ENCODE measurements at places on chromosomes 3 and 15. TPM values are rescaled to one million over a fixed set of nuclear protein-coding genes. Genes with fewer than 3 reads are reported as not detected.

DNA sequence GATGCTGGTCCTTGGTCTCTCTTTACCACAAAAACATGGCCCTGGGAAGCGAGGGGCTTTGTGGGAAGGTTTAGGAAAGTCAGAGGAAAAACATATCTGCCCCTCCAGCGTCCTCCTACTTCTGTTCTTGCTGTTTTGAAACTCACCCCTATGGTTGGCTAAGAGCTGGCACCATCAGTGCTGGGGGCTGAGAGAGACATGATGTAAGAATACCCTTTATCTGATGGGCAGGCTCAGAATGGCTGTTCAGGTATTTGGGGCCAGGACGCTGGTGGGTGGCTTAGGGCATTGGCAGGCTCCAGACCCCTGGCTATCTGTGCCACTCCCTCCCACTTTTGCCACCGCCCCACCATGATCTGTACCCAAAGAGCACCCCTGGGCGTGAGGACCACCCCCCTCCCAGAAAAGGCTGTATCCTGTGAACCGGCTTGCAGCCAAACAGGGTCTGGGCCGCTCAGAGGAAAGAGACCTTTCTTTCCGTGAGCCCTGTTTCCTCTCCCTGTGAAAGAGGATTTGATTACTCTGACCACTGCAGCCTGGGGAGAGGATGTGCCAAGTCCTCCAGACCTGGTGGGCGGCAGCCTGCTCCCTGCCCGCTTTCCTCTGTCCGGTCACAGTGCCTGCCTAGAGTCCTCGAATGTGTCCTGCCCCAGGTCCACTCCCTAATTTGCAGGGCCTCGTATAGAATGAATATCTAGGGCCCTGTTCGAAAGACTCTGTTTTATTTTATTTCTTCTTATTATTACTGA, 61.3 kb upstream of the SLC6A6 start:
- DNase-seq: no peak

- DNase-seq: no peak
These were observed 103.6 kb upstream of the TBL1XR1 start for GRCh38 chr3:177300842-177301241.

DNA sequence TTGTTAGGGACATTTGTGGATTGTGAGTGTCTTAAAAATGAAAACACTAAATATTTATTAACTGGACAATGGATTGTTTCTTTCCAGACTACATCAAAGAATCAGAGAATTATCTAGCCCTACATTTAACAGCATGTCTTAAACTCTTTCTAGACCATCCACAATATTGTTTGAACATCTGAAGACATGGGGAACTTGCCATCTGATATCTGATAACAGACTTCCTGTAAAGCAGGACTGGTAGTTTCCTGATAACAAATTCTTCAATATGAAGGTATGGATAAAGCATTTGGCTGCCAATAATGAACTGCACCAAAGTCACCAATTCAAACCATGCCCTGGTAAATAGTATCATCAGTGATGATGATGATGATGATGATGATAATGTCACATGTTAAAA, 26.2 kb upstream of the HACD2 start:
- DNase-seq: no peak

DNA sequence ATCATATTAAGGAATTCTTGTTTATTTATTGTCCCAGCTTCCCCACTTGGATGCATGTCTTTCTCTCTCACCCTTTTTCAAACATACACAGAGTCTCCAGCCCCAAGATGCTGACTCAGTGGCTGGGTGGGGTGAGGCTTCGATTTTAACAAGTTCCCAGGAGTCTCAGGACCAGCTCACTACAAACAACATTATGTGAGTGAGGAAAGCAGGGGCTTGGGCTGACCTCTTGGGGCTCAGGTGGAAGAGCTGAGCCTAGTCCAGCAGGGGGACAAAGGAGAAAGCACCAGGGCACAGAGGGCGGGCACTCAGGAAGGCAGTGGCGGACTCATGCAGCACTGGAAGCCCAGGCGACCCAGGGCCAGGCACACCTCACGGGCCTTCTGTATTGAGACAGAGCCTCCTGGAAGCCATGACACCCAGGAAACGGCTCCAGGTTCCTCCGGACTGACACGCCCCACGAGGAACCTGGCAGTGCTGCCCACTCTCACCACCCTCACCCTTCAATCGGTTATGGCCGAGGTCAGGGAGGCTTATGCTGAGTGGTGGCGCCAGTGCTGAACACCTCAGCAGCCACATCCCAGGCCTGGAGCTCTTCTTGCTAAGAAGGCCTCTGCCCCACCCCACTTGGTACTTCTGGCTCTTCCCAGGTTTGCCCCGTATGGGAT, 97.4 kb downstream of the LRIG1 start:
- DNase-seq: no peak

GRCh38 chr3:183369117-183369516, 59.3 kb downstream of the MCF2L2 start:
- DNase-seq: no peak

DNA sequence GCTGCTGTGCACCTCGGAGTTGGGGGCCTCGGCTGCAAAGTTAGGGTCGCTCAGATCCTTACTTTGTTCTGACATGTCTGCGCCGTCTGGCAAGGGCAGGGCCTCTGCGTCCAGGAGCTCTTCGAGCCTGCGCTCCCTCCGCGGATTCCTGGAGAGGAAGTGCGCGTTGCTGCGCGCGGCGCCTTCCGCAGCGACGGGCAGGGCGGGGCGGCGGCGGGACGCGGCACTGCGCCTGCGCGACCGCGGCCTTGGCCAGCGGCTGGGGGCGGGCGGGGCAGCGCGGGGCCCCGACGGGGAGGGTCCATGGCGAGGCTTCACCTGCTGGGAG, at the start of gene NDN:
NDN (minus strand) TSS at position 163 of the 328 bp plus-strand sequence; CDS start at position 75, 88 bp downstream.
- peak; percentile 66 for DNase-seq

DNA sequence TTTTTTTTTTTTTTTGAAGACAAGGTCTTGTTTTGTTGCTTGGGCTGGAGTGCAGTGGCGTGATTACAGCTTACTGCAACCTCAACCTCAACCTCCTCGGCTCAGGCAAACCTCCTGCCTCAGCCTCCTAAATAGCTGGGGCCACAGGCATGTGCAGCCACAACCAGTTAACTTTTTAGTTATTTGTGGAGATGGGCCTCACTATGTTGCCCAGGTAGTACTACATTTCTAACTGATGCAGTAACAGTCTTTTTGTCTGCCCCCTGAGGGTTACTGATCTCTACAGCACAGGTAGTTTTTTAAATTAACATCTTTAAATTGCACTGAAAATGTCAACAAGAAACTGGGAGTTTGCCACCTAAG, 3.4 kb upstream of the LMLN start:
- DNase-seq: no peak

DNA sequence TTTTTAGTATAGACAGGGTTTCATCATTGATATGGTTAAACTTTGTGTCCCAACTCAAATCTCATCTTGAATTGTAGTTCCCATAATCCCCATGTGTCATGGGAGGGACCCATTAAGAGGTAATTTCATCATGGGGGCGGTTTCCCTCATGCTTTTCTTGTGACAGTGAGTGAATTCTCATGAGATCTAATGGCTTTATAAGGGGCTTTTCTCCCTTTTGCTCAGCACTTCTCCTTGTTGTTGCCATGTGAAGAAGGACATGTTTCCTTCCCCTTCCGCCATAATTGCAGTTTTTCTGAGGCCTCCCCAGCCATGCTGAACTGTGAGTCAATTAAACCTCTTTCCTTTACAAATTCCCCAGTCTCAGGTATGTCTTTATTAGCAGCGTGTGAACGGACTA, 20.2 kb upstream of the ZNF710 start:
- DNase-seq: no peak

DNA sequence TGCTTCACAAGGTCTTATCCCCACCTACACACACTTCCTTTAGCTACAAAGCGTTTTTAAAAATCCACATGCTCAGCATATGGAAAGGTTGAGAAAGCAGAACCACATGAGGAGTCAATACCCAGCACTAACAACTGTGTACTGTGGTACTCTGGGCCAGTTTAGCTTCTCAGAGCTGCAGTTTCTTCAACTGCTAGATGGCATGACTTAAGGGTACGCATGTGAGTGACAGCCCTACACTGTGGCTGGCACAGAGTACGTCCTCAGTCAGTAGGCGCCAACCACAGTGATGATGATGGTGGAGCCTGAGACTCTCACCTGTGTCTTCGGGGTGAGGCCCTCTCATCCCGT, 17.4 kb downstream of the CCDC12 start:
- no peak for DNase-seq

- peak; percentile 81 for DNase-seq
These were observed 223.7 kb upstream of the NANOGP8 start for GRCh38 chr15:35308802-35309201.

GRCh38 chr3:81776643-81777042, 15.2 kb upstream of the GBE1 start:
- DNase-seq: no peak

DNA sequence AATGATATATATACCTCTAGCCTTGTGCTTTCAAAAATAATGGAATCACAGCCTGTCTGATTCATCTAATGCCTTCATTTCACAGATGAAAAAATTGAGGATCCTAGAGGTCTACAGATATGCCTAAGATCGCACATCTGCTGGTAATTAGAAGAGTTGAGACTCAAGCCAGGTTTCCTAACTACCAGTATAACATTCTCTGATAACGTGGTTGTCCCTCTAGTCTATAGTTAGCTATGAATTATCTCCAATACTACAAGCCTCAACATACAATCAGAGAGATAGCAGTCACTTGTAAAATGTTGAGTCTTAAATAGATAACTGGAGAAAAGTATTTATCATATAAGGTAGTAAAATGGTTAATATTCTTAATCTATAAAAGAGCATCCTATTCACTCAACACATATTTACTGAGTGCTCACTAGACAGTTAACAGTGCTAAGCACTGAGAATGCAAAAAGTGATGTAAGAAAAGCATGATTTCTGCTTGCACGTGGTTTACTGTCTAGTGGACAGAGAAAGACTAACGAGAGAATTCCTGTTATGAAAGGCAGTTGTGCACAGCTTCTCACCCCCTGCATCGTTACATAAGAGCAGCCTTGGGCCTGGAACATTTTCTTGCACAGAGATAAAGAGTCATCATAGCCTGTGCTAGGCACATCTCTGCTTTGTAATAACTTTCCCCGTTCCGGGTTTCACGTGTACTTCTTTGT, 4.9 kb upstream of the ENTPD3 start:
- no peak for DNase-seq

DNA sequence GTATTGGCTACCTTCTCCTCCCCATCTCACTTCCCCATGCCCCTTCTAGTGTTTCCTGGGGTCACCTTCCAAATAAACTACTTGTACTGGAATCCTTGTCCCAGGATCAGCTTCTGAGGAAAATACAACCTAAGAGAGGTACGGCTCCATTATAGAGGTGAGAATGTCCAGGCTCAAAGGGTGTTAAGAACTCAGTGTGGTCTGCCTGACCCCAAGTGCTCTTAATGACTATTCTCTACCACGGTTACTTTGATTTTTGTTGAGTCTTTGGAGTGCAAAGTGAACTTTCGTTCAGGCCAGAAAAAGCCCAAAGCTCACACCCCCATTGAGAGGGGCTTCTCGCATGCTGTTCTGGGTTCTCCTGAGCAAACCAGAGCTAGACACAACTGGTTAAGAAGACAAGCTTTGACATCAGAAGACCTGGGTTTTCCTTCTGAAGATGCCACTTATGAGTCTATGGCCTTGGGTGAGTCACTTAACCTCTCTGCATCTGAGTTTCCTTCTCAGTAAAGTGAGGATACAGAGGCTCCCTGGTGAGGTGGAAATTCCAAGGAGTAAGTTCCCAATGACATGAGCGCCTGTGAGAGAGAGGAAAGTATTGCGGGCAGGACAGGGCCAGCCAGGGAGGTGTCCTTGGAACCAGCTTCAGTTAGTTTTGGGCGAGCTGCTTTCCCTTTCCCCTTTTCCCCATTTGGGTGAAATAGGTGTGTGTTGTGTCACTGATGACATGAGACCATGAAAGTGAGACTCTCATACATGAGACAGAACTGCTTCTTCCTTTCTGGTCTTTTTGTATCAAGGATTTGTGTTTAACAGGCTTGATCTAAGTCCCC, 475.0 kb upstream of the PROK2 start:
- DNase-seq: no peak

DNA sequence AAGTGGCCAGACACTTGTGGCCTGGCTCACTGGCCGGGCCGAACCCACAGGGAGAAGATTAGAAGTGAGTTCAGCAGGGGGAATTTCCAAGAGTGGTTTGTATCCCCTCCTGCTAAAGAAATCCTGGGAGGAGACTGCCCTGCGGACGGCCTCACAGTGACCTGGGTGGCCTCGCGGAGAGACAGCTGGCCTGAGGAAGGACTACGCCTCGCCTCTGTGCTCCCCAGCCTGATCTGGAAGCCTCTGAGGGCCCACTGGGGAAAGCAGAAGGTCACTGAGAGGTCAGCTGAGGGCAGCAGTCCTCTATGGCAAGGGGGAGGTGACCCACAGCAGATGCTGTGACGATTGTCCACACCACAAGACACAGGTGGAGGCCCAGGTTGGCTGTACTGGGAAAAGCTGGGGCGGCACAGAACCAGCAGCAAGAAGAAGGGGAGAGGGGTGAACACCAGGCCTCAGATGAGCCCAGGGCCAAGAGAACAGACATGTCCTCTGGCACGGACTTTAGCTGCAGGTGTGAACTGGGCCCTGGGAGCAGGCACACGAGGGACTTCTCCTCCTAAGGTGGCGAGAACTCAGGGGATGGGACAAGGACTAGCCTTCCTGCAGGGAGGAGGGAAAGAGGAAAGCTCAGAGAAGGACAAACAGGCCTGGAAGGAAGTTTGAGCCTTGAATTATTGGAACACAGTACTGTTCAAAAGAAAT, 37.2 kb upstream of the DLG1 start:
- DNase-seq: no peak

GRCh38 chr3:33848624-33849347, 50.4 kb downstream of the PDCD6IP start:
- no peak for DNase-seq

GRCh38 chr15:33508703-33509102, 197.9 kb downstream of the RYR3 start:
- no peak for DNase-seq

GRCh38 chr3:3302964-3303363, 123.5 kb upstream of the CRBN start:
- DNase-seq: peak; percentile 9

GRCh38 chr3:122409446-122409845, 6.4 kb downstream of the WDR5B start:
- DNase-seq: no peak

The GCNT3 gene
- polyA plus RNA-seq: 0.15 TPM

The PLSCR5 gene
- polyA plus RNA-seq: not detected

The GOLGA8M gene
- 0.97 TPM for polyA plus RNA-seq

The TMEM212 gene
- 0.16 TPM for polyA plus RNA-seq

The CCR9 gene
- polyA plus RNA-seq: 0.07 TPM

The LINGO1 gene
- polyA plus RNA-seq: 13.5 TPM

The CLDN18 gene
- 0.32 TPM for polyA plus RNA-seq

The CDC25A gene
- polyA plus RNA-seq: 3.4 TPM

Data from muscle of arm (tissue), 14 donors.